NCI-H526 (cell line): ENCODE measurements at places on chromosomes 12 and 14.

DNA sequence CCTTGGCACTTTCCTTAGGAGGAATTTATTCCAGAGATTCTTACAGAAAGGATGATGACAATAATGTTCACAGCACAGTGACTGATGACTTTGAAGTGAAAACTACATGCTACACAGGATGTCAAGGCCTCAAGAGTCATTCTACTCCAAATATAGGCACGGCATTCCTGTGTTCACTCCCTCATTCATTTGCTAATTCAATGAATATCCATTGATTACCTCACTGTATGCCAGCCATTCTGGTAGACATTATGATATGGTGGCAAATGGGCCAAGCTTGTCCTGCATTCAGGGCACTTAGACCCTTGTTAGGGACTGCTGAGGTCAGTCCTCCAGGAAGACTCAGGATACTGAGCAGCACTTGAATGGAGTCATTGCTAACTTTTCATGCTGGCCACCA lies 48.0 kb downstream of the FOXN4 start:
- DNase-seq: no peak

- no peak for DNase-seq
Observed at GRCh38 chr12:53225635-53226424, 6.2 kb downstream of the RARG start.

DNA sequence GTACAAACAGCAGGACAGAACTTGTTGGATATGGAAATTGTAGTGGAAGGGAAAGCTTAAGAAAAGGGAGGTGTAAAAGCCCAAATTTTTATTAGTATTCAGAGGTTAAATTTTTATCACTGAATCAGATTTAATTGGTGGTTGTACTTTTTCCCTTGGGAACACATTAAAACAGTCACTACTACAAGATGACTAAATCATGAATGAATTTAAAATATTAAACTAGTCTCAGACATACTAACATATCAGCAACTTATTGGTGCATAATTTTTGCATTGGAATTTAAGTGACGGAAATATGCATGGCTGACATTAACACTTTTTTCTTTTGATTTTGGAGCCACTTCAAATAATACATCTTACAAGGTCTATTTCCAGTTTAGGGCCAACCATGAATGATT lies 27.6 kb downstream of the SAMD4A start:
- DNase-seq: no peak

DNA sequence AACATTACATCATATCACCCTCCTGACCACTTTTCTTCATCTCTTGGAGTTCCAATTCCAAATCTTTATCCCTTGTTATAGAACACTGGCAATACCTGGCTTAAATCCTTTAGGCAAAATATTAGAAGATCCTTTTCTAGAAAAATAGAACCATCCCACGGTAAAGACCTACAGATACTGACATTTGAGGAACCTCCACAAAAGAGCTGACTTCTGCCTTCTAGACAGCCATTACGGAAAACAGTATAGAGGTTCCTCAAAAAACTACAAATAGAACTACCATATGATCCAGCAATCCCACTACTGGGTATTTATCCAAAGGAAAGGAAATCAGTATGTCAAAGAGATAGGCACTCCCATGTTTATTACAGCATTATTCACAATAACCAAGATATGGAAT lies 241.7 kb upstream of the AMIGO2 start:
- no peak for DNase-seq

DNA sequence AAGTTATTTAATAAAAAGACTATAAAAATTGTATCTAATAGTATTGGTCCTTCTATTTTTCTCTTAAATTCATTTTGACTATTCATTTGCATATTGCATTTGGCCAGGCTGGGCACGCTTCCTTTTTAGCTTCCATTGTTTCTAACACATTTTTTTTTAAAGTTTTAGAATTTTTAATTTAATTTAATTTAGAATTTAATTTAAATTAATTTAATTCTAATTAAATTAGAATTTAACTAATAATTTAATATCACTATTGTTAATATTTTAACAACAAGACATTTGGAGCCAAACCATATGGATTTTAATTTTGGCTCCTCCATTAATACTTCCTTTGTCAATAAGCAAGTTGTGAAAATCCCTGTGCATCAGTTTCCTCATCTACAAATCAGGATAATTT lies 856.9 kb upstream of the SEL1L start:
- no peak for DNase-seq

DNA sequence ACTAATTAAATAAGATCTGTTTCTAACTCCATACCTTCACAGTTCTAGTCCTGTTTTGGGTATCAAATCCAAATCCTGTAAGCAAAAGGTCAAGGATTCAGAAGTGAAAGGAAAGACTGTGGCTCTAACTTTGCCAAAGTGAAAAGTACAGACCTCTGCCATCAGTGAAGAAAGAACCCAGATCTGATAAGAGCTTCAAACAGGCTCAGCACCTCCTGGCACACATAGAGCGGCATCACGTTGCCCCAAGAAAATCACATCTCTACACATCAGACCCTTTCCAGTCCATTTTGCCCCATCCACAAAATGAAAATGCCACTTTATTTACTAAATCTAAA lies 23.2 kb downstream of the CLIP1 start:
- DNase-seq: no peak

DNA sequence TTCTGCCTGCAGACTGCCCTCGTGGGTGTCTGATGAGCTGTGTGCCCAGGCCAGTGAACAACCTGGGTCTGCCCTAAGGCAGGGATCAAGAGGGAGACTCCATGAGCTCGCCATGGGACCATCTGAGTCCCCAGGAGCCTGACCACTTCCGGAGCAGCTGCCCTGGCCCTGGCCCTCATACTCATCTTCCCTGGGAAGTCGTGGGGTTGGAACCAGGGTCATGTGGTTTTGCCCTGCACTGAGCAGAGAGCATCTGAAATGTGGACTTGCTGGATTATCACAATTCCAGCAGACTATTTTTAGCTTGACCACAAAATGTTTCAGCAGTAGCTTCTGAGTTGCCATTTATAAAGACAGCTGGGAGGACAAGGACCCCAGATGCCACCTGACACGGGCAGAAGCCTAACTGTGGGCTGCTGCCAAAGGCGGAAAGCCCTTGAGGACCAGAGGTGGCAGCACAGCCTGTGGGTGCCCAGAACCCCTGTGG lies 6.7 kb downstream of the BTBD6 start:
- no peak for DNase-seq

DNA sequence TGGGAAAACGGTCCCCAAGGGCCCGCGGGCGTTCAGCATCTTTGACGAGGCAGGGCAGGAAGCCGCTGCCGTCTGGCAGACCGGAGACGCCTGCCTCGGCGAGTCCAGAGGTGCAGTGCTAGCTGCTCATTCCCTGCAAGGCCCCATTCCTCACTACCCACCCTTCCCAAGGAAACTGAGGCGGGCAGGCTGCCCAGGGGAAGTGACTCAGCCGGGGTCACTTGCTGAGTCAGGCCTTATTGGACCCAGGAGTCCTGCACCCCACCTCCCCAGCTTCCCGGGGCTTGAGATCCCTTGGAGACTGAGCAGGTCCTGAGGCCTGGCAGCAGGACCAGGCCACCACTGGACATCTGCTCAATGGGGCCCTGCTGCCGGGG lies 3.7 kb downstream of the SH2B3 start:
- no peak for DNase-seq

DNA sequence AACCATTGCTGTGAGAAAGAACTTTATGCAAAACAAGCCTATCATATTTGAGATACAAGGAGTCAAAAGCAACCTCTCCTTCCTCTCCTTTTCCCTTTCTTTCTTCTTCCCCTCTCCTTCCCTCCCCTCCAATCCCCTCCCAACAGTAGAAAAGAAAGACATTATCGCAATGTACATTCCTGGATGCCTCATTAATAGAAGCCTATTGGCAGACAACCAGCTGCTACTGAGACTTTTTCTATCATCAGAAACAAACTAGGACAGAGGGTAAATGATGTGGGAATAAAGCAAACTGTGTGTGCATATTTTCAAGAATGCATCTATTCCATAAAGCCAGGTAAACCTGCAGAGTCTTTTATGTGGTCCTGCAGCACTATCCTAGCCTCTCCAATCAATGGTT lies 237.2 kb downstream of the ITPR2 start:
- no peak for DNase-seq

DNA sequence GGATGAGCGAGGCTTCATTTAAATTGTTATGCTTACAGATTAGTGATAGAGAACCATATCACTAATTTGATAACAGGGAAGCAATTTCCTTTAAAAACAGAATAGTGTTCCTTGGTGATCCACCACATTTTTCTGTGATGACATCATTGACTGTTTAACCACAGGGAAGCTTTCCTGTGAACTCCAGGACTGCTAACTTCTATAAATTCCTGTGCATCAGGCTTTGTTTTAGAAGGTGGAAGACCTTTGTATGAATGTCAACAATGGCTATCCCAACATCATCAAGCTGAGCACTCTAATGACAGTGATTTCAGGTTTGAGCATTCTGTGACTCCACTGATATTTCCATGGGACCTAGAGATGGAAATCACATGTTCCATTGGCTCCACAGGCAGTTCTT lies 177.1 kb downstream of the RMST start:
- DNase-seq: no peak

- DNase-seq: no peak
Observed at GRCh38 chr12:3483089-3483488, 7.9 kb upstream of the PRMT8 start.

GRCh38 chr14:65850429-65851135 lies 438.1 kb downstream of the FUT8 start:
- DNase-seq: no peak

GRCh38 chr12:55927588-55928502 lies at the start of gene PYM1:
Gene PYM1, minus strand, starts transcription at chr12:55927894. Its CDS starts 133 bp downstream, at chr12:55927761.
- peak; percentile 73 for DNase-seq

- DNase-seq: no peak
Observed at GRCh38 chr14:30339311-30339901, 219.6 kb upstream of the G2E3 start.

DNA sequence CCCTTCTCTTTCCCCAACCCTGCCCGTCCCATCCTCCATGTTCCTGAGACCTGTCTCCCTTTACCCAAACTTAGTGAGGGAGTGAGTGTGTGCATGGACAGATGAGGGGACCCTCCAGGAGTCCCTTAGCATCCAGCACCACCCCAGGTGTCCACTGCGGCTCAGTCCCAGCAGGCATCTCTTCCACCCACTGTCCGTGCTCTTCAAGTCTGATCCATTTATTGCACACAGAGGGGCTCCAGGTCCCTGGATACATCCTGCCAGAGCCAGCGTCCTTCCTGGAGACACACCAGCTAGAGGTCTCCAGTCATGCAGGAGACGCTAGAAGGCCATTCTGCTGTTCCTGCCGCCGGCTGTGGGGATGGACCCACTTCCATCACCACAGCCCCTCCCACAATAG lies 239.2 kb downstream of the ADGRD1 start:
- DNase-seq: no peak

DNA sequence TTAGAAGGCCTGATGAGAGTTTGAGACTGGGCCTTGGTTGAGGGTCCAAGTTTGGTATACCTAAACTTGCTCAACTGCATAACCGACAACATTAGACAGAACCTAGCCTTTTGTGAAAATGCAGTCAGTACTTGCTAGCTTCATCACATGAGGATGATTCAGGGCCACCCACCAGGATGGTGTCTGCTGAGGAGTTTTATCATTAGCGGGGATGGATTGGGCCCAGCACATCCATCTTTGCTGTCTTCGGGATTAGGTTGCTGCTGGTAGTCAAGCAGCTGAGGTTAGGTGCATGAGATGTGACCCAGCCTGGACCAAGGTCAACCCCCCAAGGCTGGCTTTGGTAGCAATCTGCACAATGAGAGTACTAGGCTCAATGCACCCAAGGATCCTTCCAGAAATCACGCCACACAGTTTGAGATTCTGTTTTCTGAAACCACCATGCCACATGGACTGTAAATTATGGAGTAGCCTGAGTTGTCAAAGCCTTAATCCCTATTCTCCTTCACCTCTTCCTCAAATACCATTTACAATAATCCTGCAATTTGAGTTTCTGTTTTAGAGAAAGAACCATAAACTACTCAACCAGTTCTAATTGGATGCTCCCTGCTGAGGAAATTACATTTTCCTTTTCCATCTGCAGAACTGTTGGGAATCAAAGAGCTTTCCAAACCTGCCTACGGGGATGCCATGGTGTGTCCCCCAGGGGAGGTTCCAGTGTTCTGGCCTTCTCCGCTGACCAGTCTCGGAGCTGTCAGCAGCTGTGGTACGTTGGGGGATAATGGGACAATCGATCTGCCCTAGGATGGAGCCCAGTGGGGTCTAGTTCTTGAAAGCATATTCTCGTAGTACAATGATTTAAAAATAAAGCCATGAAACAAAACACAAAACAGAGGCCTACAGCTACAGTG lies 61.7 kb downstream of the DGLUCY start:
- no peak for DNase-seq

GRCh38 chr14:61488417-61489401 lies 167.3 kb downstream of the PRKCH start:
- DNase-seq: no peak

- DNase-seq: no peak
Observed at GRCh38 chr14:81033698-81034240, 78.3 kb downstream of the TSHR start.

- DNase-seq: no peak
Observed at GRCh38 chr14:68243450-68244010, 424.0 kb downstream of the RAD51B start.

GRCh38 chr12:122028905-122029560 lies 7.3 kb downstream of the BCL7A start:
- no peak for DNase-seq

- DNase-seq: no peak
Observed at GRCh38 chr12:88451205-88451604, 129.1 kb downstream of the KITLG start.

- no peak for DNase-seq
Observed at GRCh38 chr14:104253223-104253822, 114.9 kb downstream of the KIF26A start.

- DNase-seq: no peak
Observed at GRCh38 chr12:76545486-76545885, 14.1 kb downstream of the OSBPL8 start.
